ENCODE measurements at places on chromosomes 3 and 15.

DNA sequence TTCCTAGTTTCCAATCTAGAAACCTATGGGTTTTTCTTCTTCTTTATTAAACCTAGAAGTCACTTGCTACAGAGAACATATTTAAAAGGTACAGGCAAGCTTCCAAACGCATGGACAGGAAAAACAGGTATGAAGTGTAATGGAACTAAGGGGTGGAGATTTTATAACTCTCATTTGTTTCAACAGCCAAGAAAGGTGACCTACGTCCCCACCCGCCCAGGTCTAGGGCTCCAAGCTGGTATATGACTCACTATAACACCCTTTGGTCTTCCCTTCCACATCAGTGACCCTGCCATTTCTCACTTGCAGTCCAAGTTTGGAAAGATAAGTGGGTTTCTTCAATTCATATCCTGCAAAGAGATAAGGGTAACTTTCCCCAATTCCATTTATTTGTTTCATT is 6.0 kb upstream of the LIPH start:
- DNase-seq: no peak

- DNase-seq: no peak
These were observed 39.4 kb downstream of the SH3BP5 start for GRCh38 chr3:15292765-15293522.

- no peak for DNase-seq
These were observed 915 bp upstream of the KCTD6 start for GRCh38 chr3:58490860-58491501.

GRCh38 chr15:101641894-101642293 is 10.3 kb downstream of the TM2D3 start:
- DNase-seq: no peak

GRCh38 chr3:131386429-131387165 is 5.0 kb downstream of the NUDT16 start:
- DNase-seq: no peak

- DNase-seq: peak; percentile 63
These were observed 72.7 kb downstream of the DZIP3 start for GRCh38 chr3:108662142-108662738.

GRCh38 chr3:21509731-21510470 is 241.1 kb downstream of the ZNF385D start:
- no peak for DNase-seq

DNA sequence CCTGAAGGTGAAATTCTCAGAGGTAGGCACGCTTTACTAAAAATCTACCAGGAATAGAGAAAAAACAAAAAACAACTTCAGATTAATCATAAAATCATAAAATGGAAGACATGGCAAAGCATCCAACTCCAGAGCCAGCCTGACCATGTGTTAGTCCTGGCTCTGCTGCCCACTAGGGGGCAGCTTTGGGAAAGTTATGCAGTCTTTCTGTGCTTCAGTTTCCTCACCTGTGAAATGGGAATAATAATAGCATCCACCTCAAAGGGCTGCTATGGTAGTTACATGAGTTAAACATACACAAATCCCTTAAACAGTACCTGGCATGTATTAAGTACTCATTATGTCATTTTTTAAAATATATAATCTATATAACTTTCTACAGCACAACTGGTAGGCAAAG is 52.3 kb downstream of the WNT5A start:
- DNase-seq: no peak

DNA sequence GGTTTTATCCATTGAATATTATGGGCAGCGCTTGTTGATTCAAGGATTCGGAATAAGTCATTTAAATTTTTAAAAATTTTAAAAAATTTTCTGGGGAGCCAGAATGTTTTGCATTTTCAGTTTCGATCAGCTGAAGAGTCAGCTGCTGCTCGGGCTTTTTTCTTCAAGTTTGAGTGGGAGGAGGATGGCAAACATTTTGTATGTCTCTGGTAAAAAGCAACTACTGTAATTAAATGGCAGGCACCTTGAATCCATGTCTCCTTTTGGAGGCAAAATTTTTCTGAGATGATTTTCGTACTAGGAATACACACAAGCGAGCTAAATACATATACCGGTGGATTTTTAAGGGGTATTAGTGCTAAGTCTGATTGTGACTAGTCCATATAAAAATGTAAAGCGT is 612 bp downstream of the C3orf38 start:
- DNase-seq: peak; percentile 6

DNA sequence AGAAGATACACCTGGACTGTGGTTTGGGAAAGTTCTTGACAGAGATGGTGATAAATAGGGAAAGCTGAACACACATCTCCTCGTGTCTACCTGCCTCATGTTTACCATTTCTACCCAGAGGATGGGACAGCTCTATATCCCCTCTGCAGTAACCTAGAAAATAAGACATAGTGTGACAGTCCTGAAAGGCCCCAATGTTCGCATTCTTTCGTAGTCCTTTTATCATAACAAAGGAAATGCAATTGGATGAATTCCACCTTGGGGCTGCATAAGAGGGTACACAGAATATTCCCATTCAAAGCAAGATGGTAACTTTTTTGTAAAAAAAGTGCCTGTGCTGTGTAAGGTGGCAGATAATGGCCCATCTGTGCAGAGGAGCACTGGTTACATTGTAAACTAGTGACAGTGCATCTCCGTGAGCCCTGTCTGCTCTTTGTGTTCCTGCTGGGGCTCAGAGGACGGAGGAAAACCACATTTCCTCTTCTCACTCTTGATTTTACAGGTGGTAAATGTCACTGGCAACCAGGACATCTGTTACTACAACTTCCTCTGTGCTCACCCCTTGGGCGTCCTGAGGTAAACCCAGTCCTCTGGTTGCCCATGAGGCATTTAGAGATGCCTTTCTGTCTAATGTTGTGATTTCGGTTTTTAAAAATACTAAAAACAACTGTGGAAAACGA is 74.3 kb downstream of the SIDT1 start:
- no peak for DNase-seq

GRCh38 chr3:193884652-193885051 is 251.3 kb upstream of the HES1 start:
- no peak for DNase-seq

- peak; percentile 13 for DNase-seq
These were observed 9.3 kb downstream of the ARPP19 start for GRCh38 chr15:52559575-52559974.

DNA sequence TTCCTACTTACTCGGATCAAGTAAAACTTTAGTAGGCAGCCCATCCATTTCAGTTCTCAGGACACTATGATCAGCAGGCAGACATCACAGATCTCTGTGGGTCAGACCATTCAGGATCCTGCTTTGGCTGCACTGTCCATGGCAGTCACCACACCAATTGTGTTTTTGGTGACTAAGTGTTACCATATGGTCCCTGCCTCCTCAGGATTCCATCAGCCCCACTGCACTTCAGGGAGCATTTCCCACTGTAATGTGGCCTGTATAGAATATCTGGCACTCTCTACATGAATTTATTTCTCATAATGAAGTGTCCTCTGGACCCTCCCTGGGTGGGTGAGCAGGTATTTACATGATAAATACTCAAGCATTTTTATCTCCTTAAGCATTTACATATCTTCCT is 41.3 kb downstream of the ZNF445 start:
- DNase-seq: no peak

GRCh38 chr3:167811031-167811430 is 75.5 kb downstream of the SERPINI1 start:
- DNase-seq: peak; percentile 25

DNA sequence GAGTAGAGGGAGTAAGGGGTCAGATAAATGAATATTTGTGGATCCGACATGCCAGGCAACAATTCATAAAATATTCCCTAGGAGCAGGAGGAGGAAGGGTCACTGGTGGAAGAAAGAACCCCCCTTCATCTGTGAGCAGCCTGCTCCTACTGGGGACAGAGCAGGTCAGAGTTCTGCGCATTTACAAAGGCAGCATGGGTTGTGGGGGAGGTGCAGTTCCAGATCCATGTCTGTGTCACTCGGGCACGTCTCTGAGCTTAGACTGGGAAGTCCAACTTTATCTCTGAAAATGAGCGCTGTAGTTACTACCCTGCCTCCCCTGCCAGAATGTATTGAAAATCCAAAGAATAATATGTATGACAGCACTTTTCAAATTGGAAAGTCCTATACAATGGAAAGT is 115.2 kb downstream of the GABRG3 start:
- no peak for DNase-seq

GRCh38 chr3:103494011-103494410 is 1059.2 kb downstream of the ZPLD1 start:
- no peak for DNase-seq

- DNase-seq: no peak
These were observed 39.5 kb downstream of the ZNF710 start for GRCh38 chr15:90040618-90041017.

GRCh38 chr3:13788522-13789424 is 91.1 kb downstream of the WNT7A start:
- no peak for DNase-seq

GRCh38 chr3:121481106-121481880 is 64.5 kb downstream of the POLQ start:
- DNase-seq: no peak

DNA sequence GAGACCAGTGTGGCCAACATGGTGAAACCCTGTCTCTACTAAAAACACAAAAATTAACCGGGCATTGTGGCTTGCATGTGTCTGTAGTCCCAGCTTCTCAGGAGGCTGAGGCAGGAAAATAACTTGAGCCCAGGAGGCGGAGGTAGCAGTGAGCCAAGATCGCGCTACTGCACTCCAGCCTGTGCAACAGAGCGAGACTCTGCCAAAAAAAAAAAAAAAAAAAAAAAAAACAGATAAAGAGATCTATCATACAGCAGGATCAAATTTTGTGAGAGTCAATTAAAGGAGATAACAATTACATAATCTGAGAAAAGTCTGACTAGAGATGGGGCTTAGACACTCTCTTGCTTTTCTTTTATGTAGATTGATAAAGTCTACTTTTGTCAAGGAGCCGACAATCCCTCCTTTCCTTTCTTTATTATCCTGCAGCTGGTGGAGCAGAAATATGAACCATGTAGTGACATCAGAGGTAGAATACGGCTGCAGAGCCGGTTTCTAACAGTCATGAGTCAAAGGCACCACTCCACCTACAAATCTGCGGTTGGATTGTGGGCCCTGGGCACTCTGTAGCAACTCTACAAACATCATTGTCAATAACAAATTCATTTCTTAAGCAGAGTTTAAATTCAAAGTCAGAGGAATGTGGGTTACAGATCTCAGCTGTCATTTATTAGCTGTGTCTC is 9.0 kb downstream of the C2CD4A start:
- peak; percentile 59 for DNase-seq

DNA sequence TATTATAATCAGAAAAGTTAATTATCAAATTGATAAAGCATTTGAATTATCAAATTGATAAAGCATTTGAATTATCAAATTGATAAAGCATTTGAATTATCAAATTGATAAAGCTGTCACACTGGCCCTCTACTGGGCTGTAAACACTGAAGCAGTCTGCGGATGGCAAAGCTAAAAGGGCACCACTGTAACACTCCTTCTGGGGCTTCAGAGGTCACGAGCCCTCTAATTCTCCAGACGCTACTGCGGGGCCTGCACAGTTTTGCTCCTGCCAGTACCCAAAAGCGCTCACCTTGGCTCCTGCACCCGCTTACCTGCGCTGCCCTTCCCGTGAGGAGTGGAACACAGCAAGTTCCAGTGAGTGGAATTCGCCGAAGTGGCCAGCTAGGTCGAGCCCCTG is 409.0 kb upstream of the KCNMB2 start:
- DNase-seq: no peak

DNA sequence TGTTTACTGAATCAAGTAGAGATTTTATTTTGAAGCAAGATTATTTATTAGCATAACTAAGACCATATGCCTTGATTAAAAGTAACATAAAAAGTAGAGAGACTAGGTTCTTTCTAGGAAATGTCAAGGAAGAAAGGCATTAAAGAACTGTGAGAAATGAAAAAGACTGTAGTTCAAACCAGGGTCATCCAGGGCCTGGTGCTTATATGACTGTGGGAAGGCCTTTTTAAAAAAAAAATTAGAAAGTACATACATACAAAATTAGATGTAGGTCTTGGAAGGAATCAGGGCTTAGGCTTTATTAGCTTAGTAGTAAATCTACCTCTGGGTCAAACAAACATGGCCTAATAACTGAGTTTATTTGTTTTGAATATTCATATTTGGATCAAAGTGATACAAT is 173.9 kb upstream of the TBL1XR1 start:
- no peak for DNase-seq

- DNase-seq: no peak
These were observed 102.6 kb downstream of the ITPR1 start for GRCh38 chr3:4595710-4596113.

DNA sequence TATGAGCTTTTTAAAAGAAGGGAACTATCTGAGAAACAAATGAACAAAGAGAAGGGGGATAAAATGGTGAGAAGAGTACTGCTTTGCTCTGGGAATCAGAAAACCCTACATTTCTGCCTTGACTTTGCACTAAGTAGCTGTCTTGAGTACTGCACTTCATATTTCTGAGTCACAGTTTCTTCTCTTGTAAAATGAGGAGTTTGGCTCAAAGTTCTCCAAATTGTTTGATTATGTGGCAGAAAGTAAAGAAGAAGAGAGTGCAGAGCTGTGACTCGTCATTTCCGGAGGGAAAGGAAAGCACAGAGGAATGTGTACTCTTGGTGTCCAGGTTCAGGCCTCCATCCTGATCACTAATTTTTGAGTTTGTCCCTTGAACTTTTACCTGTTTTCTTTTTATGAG is 54.7 kb downstream of the TP63 start:
- peak; percentile 72 for DNase-seq

DNA sequence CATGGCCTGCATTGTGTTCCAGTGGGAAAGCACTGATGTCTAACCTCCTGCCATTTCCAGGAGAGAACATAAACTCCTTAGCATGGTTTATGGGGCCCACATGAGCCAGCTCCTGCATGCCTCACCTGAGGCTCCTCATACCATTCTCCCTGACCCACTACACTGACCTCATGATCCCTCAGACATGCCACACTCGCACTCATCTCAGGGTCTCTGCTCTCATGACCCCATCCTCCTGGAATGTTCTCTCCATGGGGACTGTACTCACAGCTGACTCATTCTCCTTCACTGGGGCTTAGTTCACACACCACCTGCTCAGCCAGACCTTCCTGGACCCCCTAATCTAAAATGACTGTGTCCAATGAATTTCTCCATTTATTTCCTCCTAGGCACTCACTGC is 4.0 kb upstream of the LMCD1 start:
- no peak for DNase-seq

- DNase-seq: no peak
These were observed 99.0 kb downstream of the CD200R1L start for GRCh38 chr3:112747624-112748023.

- DNase-seq: no peak
These were observed 2.9 kb downstream of the PHC3 start for GRCh38 chr3:170178651-170179050.

Data from stromal cell of bone marrow (primary cell).